Foreskin melanocyte (primary cell): ENCODE measurements at places on chromosomes 13 and 19.

- DNase-seq, result no peak
These were observed 2.5 kb downstream of the IL4I1 start for GRCh38 chr19:49894011-49894664.

DNA sequence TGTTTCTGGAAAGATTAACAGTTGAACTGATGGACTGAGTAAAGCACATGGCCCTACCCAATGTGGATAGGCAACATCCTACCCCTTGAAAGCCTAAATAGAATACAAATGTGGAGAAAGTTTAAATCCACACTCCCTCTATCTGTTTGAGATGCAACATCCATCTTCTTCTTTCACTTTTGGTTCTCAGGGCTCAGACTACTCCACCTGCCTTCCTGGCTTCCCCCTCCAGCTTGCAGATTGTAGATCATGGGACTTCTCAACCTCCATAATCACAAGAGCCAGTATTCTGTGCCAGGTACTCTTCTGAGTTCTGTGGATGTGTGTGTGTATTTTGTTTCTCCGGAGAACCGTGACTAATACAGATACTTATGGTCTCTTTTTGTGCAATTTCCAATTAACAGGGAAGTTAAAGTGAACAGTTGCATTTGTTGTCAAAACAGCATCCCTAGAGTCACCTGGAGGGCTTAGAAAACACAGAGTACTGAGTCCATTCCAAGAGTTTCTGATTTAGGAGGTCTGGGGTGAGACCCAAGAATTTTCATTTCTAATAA, 590.3 kb upstream of the MIR17HG start:
- no peak for DNase-seq

GRCh38 chr19:5230730-5231555, 109.7 kb downstream of the PTPRS start:
- no peak for DNase-seq

- no peak for DNase-seq
These were observed 127.6 kb downstream of the URI1 start for GRCh38 chr19:30069535-30070197.

- DNase-seq, result no peak
These were observed 18.1 kb upstream of the GTF3A start for GRCh38 chr13:27406178-27406939.

DNA sequence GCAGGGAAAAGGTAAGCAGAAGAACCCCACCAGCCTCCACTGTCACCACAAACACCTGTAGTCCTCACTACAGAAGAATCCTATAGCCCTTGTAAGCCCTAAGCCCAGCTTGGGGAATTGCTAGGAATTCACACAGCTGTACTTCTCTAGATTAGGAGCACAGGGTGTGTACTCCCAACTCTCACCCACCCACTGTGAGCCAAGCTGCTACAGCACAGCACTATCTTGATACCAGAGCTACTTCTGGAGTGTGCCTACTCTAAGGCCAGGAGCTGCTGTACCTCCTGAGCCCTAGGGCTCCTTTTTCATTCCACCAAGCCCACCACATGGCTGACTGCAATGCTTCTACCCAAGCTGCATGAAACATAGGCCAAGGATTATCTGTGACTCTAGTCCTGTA, 122.3 kb upstream of the WASF3 start:
- no peak for DNase-seq

DNA sequence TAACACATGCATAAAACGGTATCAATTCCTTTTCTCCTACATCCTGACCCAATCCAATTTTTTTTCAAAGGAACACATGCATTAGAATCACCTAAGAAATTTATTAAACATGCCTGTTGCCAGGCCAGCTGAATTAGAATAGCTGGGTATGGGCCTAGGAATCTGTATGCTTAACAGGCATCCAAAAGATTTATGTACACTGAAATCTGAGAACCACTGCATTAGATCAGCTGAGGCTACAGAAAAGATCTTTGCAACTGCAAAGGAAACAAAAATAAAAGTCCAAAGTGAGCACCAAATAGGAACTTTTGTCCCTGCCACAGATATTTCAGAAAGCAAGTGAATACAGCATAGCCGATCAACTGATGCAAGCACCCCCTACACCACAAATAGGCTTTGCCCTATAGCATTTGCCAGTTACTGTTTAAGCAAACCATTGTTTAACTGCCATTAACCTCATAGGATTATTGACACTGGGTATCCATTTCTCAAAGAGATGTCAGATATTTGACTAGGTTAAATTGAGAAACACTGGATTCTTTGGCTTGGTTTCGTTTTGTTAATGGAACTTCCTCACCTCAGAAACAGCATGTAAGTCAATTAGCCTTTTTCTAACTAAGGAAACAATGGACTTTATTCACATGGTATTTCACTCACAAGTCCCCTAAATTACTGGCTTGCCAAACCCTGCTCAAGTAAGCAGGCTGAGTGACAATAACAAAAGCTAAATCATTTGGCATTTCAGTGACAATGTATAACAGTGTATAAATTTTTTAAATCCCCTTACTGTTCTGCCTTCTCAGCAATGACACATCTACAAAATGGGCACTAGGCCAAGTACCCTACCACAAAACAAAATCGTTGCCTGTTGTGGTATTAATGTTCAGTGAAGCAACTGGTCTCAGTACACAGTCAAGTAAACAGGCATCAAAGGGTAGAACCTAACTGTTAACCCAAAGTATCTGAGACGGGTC, 67.8 kb downstream of the SUCLA2 start:
- peak; percentile 49 for DNase-seq

GRCh38 chr19:49340069-49340864, 5.1 kb downstream of the CD37 start:
- DNase-seq, result peak; percentile 37

DNA sequence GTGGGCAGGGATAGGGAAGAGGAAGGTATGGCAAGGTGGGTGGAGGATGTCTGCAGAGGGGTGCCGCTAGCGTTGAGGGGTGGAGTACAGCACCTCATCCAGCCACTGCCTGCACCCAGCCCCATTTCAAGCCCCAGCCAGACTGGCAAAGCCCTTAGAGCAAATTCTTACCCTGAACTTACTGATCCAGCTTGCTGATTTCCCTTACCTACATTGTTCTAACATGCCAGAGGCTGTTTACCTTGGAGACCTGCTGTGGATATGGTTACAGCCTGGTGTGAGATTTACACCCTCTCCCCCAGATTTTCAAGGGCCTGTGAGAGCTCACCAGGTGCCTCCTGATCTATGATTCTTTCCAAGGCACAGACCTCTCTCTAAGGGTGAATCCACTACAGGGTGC, 86.0 kb downstream of the ZNF726 start:
- DNase-seq, result no peak

GRCh38 chr13:71417205-71417604, 449.8 kb downstream of the DACH1 start:
- no peak for DNase-seq

DNA sequence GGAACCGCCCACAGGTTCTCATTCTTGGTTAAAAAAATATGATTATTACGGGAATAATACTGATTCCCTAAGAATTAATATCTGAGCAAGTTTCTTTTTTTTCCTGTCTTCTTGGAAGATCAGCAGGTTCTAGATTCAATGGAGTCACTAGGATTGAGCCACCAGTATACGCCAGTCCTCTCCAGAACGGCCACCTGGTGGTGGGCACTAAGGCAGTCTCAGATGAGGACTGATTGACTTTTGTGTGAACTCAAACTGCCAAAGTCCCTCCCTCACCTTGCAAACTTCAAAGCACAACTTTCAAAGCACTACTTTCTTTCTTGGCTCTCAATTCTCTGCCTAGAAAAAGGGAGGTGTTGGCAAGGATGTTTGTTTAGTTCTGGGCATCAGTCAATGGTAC, 33.3 kb upstream of the ALOX5AP start:
- DNase-seq, result no peak

DNA sequence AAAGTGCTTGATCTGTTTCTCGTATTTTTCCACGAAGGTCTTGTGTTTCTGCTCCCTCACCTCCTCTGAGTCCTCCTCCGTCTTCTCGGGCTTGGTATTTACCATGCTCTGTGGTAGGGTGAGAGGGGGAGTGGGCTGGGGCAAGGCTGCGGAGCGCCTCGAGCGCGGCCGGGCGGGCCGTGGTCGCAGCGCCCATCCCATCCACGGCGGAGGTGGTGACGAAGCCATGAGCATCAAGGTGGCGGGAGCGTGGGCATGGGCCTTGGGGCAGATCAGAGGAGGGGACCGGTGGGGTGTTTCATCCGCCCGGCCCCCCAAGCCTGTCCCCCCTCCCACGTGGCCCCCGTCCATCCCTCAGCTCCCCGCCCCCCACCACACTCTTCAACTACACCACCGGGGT, 7.9 kb downstream of the CDC37 start:
- DNase-seq, result no peak

DNA sequence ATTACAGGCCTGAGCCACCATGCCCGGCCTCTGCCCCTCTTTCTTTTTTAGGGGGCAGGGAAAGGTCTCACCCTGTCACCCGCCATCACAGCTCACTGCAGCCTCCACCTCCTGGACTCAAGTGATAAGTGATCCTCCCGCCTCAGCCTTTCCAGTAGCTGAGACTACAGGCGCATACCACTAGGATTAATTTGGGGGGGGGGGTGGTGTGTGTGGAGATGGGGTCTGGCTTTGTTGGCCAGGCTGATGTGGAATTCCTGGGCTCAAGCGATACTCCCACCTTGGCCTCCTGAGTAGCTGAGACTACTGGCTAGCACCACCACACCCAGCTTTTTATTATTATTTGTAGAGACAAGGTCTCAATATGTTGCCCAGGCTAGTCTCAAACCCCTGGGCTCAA, 4.2 kb downstream of the APOE start:
- no peak for DNase-seq

DNA sequence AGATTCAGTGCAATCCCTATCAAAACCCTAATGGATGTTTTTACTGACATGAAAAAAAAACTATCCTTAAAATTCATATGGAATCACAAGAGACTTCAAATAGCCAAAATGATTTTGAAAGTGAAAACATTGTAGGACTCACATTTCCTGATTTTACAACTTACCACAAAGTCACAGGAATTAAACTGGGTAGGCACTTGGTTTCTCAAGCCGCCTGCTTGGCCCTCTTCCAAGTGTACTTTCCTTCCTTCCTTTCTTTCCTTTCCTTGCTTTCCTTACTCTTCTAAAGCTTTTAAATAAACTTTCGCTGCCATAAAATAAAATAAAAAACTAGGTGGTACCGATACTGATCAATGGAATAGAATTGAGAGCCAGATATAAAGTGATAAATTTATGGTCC, 21.0 kb upstream of the CD33 start:
- no peak for DNase-seq

GRCh38 chr13:99370481-99371275, 63.5 kb upstream of the GPR183 start:
- DNase-seq, result no peak

DNA sequence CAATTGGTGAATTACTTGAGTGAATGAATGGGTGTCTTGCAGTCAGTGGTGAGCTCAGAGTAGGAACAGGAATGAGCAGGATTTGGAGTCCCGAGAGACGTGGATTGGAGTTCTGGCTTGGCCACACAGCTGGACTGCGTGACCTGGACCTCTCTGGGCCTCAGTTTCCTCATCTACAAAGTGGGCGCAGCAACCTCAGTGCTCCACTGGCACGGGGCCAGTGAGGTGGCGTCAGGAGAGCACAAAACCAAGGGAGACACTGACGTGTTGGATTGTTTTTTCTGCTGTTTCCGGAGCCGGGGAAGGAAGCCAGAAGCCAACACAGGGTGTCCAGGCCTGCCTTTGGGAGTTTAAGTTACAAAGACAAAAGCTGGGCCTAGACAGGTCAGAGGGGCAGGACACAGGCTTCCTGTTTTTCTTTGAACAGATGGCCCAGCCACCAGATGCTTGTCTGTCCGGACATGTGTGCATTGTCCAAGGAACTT, 6.5 kb upstream of the DOCK6 start:
- no peak for DNase-seq

DNA sequence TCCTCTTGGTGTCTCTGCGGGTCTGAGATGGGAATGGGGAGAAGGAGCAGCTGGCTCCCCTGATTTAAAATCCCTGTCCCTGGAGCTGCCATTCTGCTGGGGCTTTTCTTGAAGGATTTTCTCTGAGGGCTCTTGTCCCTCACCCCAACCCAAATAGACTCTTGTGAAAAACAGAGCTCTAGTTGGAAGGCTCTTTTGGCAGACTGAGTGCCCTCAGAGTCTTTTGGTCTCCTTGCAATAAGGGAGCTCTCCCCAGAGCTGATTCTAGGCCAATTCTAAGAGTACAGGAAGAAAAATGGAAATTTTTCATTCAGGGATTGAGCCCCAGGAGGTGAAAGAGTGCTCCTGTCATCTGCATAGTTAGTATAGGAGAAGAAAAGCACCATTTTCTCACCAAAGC, 238.3 kb downstream of the COG6 start:
- DNase-seq, result no peak

- peak; percentile 63 for DNase-seq
These were observed 32.7 kb upstream of the DCLK1 start for GRCh38 chr13:36163809-36164308.

DNA sequence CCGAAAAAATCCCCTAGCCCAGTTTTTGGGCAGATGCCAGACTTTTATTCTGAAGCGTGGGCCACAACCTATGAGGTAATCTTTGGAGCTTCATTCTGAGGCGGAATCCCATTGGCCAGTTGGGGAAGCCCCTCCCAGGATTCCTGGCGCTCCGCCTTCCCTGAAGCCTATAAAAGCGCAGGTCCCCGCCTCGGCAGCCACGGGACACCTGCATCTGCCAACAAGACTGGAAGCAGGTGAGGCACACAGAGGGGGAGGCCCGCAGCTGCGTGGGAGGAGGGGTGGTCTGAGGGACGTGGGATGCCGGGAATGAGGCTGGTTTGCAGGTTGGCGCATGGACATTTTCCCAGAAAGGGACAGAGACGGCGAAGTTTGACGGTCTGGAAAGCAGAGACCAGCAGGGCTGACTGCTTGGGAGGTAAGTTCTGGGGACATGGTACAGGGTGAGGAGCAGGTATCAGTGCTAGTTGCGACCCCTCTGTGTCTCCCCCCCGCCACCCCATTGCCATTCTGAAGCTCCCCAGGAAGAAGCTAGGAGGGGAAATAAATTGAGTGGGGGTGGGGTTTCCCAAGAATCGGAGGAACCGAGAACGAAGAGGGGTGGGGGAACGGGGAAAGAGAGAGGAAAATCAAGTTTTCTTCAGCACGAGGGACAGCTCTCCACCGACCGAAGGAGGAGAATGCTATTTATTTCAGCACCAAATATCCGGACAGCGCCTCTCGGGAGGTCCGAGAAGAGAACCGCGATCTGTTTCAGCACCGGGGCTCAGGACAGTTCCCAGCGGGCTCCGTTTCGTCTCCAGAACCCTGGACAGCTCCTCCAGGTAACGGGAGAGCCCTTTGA, 22.4 kb upstream of the FEM1A start:
- DNase-seq, result peak; percentile 65

DNA sequence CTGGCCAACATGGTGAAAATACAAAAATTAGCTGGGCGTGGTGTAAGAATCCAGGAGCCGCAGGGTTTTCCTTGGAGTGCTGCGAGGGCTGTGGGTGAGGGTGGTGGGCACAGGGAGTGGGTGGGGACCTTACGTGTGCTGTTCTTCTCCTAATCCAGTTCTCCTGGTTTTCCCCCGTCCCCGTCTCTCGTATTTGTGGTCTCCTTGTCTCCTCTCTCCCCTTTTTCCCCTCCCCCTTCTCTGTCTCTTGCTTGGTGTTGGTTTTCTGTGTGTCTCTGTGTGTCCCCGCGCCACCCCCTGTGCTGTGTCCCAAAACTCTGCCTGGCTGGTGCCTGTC, 1.7 kb downstream of the SELENOW start:
- no peak for DNase-seq
